Activated CD8-positive, alpha-beta memory T cell treated with anti-CD3 and anti-CD28 coated beads for 4 hours (primary cell): ENCODE measurements at places on chromosomes 2 and 18.

GRCh38 chr2:200483729-200484198, 26.1 kb downstream of the KCTD18 start:
- no peak for DNase-seq

- no peak for DNase-seq
Observed at GRCh38 chr2:86283411-86284030, 53.9 kb downstream of the REEP1 start.

DNA sequence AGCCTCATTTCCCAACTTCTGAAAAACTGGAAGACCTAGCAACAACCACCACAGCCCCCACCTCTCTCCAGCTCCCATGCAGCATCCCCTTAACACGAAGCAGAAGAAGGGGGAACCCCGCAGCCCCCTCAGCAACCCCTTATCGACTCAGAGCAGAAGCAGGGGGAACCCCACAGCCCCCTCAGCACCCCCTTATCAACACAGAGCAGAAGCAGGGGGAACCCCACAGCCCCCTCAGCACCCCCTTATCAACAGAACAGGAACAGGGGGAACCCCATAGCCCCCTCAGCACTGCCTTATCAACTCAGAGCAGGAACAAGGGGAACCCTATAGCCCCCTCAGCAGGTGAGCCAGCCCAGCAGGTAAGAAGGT, 6.7 kb downstream of the SLC66A2 start:
- no peak for DNase-seq

- DNase-seq: no peak
Observed at GRCh38 chr2:156083763-156084493, 248.6 kb downstream of the NR4A2 start.

GRCh38 chr2:164793529-164793928, 48.1 kb downstream of the COBLL1 start:
- no peak for DNase-seq

DNA sequence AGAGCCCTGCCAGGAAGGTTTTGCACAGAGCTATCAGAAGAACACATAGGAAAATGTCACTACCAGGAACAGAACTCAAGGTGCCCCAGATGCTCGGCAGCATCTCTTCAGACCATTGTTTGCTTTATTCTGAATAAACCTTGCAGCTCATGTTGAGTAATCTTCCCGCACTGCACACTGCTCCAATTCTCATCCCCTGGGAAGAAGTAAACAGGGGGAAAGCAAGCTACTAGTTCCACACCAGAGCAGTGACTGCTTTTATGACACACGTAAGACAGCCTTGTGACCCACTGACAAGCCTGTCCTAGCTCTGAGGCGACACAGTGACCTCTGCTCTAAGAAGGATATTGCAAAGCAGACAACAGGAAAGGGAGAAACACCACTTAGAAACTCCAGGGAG, 44.2 kb downstream of the NRP2 start:
- no peak for DNase-seq

DNA sequence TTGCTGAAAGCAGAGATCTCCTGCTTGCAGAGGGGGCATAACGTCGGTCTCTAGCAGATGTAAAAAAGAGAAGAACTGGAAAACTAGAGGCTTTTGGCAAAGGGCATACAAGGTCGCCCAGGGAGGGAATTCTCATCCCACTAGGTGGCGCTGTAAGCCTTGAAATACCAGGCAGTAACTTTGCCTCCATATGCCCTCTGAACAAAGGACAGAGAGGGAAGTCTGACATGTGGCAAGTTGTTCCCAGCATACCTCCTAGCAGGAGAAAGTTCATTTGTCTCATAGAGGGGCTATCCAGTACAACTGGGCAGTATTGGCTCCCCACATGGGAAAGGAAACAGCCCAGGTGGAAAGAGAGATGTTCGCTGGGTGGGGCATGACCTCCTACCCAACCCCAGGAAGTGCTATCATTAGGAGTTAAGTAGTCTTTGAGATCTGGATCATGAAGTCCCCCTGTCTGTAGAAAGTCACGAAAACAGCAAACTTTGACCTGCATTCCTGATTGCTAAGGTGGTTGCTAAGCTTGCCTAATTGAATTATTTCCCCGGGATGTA, 39.9 kb downstream of the STK17B start:
- DNase-seq: peak; percentile 44

DNA sequence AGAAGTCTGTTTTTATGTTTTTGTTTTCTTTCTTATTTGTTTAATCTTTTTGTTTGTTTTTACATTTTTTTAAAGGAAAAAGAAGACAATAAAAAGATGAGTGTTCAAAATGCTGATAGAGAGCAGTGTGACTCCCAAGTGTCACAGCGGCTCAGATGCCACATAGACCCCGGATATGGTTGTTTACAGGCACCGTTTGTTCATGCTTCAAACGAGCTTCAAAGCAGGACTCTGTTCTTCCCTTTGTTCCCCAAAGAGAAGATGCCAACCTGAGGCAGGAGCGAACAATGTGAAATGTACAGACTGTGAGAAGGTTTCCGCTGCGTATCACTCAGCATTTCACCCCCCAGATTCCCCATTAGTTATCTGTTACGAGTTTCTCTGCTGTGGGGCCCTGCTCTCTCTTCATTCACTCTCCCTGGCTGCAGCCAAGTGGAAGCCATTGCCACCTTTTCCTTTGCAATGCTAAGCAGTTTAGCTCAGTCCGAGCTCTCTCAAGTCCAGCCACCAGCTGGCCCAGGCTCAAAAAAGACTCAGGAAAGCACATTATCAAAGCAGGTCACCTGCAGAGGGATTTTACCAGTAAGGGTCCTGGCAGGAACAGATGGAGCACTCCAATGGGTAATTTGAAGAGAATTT, 36.4 kb upstream of the PHLPP1 start:
- no peak for DNase-seq
